ENCODE measurements at places on chromosomes 6 and 20.

GRCh38 chr6:151482290-151482689, 11.5 kb upstream of the CCDC170 start:
- DNase-seq = peak; percentile 53

DNA sequence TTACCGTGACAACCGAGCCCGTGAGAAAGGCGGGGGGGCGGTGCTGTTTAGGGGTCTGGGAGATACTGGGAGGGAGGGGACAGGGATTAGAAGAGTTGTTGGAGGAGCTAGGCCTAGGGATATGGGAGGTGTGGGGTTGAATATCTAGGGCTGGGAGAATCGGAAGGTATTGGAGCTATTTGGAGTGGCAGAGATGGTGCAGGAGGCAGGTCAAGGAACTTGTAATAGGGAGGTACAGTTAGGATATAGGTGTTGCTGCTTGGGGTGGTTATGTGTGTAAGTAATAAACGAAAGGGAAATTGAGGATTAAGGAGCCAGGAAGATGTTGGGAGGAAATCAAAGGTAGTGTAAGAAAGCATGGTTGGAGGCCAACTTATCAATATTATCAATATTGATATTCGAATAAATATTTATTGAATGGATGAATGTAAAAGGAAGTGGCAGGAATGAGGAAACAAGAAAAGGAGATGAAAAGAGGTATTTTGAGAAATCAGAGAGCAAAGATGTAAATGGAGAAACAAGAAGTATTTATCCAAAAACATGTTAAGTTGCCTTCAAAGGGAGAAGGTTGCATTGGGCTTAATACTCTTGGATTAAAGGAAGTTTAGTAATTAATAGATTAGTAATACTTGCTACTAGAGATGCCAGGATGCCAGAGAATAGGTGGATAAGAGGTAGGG, 602 bp downstream of the PPP1R11 start:
- no peak for DNase-seq

GRCh38 chr6:143279385-143279784, 171.1 kb downstream of the ADAT2 start:
- no peak for DNase-seq

GRCh38 chr20:10004900-10005299, 29.9 kb upstream of the ANKEF1 start:
- no peak for DNase-seq

GRCh38 chr6:124131259-124131658, 327.6 kb downstream of the NKAIN2 start:
- DNase-seq = no peak

GRCh38 chr6:98900706-98901105, 47.0 kb downstream of the FBXL4 start:
- no peak for DNase-seq

GRCh38 chr20:52010541-52010940, 181.0 kb downstream of the ZFP64 start:
- no peak for DNase-seq

GRCh38 chr6:75489025-75489424, 4.6 kb downstream of the FILIP1 start:
- peak; percentile 66 for DNase-seq
